Midbrain (tissue), 1 donor: ENCODE measurements at places on chromosomes 11 and 22.

DNA sequence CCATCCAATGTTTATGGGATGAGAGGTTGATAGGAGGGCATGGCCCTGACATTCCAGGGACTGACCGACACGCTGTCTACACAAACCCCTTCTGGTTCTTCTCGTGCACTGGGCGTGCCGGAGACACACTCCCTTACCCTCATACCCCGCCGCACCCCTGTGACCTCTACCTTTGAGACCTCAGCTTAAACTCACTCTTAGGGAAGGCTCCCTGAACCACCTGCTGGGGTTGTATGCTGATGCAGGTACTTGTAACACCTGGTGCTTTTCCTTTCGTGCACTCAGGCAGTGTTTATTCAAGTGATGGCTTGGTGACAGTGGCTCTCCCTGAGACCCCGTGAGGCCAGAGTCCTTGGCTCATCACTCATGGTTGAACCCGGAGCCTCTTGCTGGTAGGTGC is 12.0 kb downstream of the PPARA start:
- DNase-seq = no peak

DNA sequence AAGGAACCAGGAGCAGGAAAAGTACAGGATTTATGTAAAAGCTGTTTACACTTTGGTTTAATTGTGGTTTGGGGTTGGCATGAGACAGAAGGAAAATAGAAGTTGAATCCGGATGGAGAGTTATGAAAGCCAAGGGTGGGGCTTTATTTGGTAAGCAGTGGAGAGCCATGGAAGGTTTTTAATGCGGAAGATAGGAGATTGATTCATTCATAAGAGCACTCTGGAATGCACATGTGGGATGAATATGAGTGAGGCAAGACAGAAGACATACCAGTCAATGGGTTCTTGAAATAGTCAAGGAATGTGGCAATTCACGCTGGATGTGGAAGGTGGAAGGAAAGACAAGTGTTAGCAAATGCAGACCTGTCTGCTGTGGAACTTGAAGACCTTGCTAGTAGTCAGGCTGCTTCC is 9.3 kb upstream of the GLB1L3 start:
- DNase-seq = no peak

- DNase-seq = no peak
Measured at GRCh38 chr11:69292221-69292648, 1.7 kb upstream of the MYEOV start.

DNA sequence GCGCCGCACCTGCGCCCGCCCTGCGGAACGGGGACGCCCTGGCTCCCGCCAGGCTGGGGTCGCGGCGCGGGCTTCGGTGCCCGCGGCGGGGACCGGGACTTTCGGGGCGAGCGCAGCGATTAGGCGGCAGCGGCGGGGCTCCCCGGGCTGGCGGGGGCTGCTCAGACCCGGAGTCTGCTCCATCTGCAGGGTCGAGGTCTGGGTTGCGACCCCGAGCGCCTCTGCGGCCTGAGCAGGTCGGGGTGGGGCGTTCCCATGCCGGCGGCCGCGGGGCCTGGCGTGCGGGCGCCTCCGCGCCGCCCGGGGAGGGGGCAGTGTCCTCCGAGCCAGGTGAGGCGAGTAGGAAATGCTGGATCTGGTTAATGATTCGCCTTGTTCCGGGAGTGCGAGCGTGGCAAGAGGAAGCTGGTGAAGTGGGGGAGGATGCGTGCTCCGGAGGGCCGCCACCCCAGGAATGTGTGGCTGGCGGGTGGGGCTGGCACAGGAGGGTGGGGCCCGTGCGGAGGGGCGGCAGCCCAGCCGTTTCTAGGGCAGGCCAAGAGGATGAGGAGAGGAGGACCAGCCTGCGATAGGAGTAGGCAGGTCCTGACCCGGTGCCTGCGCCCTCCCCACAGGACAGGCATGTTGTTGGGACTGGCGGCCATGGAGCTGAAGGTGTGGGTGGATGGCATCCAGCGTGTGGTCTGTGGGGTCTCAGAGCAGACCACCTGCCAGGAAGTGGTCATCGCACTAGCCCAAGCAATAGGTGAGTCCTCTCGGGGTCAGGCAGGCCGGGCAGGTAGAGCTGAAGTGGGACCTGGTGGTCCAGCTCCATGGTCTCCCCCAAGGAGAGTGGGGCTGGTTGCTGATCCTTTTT is 606 bp downstream of the RASSF7 start:
- no peak for DNase-seq

GRCh38 chr11:90241414-90241813 is 18.6 kb upstream of the CHORDC1 start:
- DNase-seq = no peak

DNA sequence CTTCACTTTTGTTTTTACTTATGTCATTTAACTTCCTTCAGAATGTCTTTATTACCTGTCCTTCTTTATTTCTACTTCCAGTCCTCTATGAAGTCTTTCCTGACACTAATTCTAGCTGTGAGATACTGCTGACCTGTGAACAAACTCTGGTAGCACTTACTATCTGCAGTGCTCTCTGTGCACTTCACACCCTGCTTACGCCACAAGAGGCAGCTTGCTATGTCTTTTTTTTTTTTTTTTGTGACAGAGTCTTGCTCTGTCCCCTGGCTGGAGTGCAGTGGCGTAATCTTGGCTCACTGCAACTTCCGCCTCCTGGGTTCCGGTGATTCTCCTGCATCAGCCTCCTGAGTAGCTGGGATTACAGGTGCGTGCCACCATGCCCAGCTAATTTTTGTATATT is 10.7 kb downstream of the STIM1 start:
- DNase-seq = no peak

DNA sequence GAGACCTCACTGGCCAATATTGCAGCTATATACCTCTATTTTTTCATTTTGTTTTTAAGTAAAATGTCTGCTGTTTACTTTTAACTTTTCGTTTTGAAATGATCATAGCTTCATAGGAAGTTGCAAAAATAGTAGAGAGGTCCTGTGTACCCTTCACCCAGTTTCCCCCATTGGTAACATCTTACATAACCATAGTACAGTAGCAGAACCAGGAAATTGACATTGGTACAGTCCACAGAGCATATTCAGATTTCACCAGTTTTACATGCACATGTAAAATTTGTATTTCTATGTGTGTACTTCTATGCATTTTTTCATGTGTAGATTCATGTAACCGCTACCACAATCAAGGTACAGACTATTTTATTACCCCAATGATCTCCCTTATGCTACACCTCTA is 3.8 kb downstream of the AMOTL1 start:
- no peak for DNase-seq

DNA sequence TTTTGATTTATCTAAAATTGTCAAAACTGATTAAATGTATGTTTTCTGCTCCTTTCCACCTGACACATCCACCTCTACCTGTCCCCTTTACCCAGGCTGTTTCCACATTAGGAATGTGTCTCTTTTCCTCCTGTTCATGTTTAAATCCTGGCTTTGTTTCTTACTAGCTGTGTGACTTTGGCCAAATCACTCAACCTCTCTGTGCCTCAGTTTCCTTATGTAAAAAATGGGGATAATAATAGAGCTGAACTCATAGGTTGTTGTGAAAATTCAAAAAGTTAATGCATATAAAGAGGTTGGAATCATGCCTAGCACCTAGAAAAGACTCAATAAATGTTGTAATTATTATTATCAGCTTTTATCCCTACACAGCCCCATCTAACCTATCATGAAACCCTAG is 136.8 kb downstream of the NXPE2 start:
- no peak for DNase-seq

- DNase-seq = no peak
Measured at GRCh38 chr11:77207618-77208313, 79.7 kb downstream of the MYO7A start.

GRCh38 chr11:96969251-96969650 is 579.4 kb downstream of the JRKL start:
- no peak for DNase-seq

DNA sequence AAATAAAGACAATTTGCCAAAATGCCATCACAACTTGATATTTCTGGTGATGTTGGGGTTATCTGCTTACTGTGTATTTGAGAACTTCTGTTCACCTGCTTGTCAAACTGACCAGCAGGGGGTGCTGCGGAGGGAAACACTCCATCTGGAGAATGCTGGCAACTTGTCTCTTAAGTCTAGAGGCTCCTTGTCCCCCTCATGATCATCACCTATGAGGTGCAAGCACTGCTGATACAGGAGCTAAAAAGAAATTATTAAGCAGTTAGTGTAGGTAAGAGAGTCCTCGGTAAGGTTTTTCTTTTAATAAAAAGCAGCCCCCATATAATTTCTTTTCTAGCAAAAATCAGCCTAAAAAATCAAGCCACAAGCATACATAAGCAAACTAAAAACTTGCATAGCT is 32.7 kb upstream of the GLYATL1B start:
- DNase-seq = peak; percentile 65
